Right ventricle myocardium superior (tissue), 1 donor: ENCODE measurements at places on chromosomes 11 and 22. TPM values are rescaled to one million over a fixed set of nuclear protein-coding genes. Genes with fewer than 3 reads are reported as not detected.

- no peak for DNase-seq
Measured at GRCh38 chr22:38453996-38454352, 1.0 kb downstream of the KCNJ4 start.

GRCh38 chr11:45805305-45806071, 539 bp downstream of the SLC35C1 start:
- peak; percentile 61 for DNase-seq

The HBE1 gene
- total RNA-seq: not detected

DNA sequence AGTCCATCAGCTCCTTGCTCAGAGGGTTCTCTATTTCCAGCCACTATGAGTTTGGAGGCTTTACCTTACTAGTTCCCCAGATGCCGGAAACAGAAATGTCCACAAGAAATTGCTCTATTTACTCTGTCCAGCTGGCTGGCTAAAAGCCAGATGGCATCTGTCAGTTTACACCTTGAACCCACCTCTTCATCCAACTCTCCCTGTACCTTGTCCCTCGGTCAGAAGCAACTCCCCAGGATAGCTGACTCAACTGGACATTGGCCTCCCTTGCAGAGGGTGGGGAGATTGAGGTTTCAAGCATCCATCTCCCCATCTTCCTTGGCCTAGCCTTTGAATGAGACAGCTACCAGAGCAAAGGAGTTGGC, 1.7 kb downstream of the C2CD2L start:
- no peak for DNase-seq

DNA sequence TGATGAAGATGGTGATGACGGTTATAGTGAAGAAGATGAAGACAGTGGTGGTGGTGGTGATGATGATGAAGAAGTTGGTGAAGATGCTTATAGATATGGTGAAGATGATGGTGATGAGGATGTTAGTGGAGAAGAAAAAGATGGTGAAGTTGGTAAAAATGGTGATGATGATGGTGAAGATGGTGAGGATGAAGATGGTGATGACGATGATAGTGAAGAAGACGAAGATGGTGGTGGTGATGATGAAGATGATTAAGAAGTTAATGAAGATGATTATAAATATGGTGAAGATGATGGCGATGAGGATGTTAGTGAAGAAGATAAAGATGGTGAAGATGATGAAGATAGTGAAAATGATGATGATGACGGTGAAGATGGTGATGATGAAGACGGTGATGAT, 25.2 kb upstream of the FGF3 start:
- DNase-seq: no peak

The RIBC2 gene
- total RNA-seq: not detected

The RIN1 gene
- total RNA-seq: 1.0 TPM

GRCh38 chr22:37801946-37802309, 5.8 kb upstream of the GCAT start:
- no peak for DNase-seq

- DNase-seq: no peak
Measured at GRCh38 chr11:112637876-112638275, 323.3 kb upstream of the NCAM1 start.

GRCh38 chr11:16745950-16746605, 7.6 kb downstream of the C11orf58 start:
- no peak for DNase-seq

- DNase-seq: no peak
Measured at GRCh38 chr11:9600166-9600565, 26.7 kb downstream of the WEE1 start.

- no peak for DNase-seq
Measured at GRCh38 chr11:69425444-69425843, 56.0 kb upstream of the LINC01488 start.

The CDC42BPG gene
- 0.35 TPM for total RNA-seq

DNA sequence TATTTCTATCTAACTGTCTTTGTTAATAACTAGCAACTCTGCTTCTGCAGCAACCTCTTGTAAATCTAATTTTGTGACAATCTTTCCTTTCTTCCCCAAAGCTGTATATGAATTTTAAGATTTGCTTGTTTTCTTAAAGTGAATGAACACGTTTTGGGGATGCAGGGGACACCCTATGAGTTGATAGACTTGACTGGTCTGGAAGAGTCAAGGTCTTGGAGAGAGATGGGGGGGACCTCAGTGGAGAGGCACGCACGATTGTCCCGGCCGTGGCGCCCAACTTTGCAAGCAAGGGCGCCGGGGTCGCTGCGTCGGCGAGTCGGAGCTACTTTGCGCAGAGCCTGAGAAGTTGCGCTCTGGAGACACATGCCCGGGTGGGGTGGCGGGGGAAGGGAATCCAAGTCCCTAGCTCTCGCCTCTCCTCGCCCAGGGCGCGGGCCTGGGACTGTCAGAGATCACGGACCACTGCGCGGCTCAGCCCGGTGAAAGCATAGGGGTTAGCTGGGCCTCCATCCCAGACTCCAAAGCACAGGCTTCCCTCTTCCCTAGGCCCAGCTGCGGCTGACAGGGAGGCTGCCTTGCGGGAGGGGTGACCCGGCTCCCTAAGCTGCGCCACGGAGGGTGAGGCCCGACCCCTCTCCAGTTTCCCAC, 854 bp downstream of the ABCC8 start:
- no peak for DNase-seq

- DNase-seq: no peak
Measured at GRCh38 chr22:17104336-17104935, 16.7 kb downstream of the TMEM121B start.

GRCh38 chr11:130413405-130414106, 14.9 kb downstream of the ADAMTS8 start:
- no peak for DNase-seq

The C11orf86 gene
- not detected for total RNA-seq

The TMEM191C gene
- total RNA-seq: 0.65 TPM

GRCh38 chr11:64297699-64298358, 2.3 kb upstream of the CATSPERZ start:
- DNase-seq: no peak

The ART5 gene
- 4.7 TPM for total RNA-seq

The STX3 gene
- total RNA-seq: 9.2 TPM

The TRIM22 gene
- 18.2 TPM for total RNA-seq

DNA sequence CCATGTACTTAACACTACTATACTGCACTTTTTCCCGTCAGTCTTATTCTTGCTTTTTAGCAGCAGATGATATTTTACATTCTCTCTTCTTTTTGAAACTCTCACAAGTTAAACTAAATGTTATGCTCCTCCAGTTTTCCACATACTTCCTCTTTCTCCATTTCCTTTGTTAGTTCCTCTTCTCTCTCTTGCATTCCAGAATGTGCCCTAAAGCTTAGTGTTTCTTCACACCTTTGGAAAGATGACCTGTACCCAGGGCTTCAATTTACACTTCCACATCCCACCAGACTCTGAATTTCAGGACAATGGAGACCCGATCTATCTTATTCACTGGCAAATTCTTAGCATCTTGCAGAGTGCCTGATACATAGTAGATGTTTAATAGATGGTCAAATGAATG, 51.8 kb downstream of the APIP start:
- no peak for DNase-seq

The PIWIL4 gene
- total RNA-seq: 0.78 TPM

The KRTAP5-9 gene
- total RNA-seq: not detected

DNA sequence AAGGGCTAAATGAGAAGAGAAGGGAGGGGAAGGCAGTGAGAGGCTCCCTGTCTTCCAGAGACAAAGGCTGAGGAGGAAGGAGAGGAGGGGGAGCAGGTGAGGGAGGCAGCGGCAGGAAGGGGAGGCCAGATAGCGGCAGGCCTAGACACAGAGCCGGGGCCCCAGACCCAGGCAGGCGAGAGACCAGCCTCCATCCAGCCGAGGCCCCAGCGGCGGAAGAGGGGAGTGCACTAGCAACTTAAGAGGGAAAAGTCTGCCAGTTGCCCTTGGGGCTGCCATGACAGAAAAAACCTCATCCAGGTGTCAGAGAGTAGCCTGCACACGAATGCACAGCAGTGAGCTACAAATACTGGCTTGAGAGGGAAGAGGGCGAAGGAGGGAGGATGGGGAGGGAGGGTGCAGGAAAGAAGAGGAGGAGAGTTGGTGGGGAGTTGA, 46.7 kb downstream of the IGLL1 start:
- DNase-seq: no peak

- DNase-seq: no peak
Measured at GRCh38 chr11:120914601-120915000, 109.3 kb upstream of the TBCEL start.

DNA sequence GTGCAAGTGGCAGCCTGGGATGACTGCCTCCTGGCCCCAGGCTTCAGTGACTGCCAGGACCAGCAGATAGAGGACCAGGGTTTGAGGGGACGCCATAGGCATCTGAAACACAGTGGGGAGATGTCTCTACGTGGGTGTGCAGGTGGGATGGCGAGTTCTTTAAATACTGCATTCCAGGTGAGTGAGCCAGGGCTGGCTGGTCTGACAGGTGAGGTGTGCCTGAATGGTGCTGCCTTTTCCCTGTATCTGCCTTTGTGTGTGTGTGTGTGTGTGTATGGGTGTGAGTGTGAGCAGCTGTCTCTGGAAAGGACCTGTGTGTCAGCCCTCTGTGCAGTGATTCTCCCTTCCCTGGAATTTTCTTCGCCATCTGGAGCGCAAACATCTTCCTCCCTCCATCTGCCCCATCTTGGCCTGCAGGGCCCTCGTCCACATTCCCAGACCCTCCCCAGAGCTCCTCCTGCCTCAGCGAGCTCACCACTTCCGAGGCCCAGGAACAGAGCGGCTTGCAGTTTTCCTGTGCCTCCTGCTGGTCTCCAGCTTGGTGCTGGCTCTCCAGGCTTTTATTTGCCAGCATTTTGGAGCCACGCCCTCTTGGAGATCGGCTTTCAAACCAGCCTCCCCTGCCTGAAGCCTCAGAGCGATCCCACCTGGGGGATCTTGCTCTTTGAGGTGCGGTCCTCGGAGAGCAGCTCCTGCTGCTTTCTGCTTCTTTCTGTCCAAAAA, at the start of gene GPHA2:
Gene GPHA2, minus strand, starts transcription at position 535 of the 723 bp plus-strand sequence. Its CDS starts 433 bp downstream, at position 102.
- DNase-seq: no peak

DNA sequence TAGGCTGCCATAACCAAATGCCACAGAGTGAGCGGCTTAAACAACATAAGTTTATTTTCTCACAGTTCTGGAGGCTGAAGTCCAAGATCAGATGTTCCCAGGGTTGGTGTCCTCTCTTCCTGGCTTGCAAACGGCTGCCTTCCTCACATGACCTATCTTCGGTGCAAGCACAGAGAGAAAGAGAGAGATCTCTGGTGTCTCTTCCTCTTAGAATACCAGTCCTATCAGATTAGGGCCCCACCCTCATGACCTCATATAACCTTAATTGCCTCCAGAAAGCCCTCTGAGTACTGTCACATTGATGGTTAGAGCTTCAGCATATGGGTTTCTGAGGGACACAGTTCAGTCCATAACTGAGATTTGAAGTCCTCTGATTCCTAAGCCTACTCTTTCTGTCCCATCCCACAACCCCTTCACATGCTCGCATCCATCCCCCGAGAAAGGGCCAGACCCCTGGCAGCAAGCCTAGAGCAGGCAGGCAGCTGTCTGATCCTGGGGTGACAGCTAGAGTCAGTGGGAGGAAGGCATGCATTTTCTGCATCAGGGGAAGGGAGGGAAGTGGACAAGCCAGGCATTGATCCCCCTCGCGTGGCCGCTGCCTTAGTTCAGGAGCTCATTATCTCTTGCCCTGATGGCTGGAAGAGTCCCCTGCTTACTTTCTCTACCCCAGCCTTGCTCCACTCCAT, 114.1 kb downstream of the FAR1 start:
- no peak for DNase-seq

- DNase-seq: peak; percentile 95
Measured at GRCh38 chr11:1559111-1559951, 12.7 kb downstream of the DUSP8 start.

- DNase-seq: no peak
Measured at GRCh38 chr11:27046956-27047355, 6.3 kb downstream of the BBOX1 start.

The MGAT3 gene
- 3.9 TPM for total RNA-seq

GRCh38 chr22:39496131-39496838, 5.8 kb upstream of the MIEF1 start:
- peak; percentile 84 for DNase-seq

The USP47 gene
- 49.0 TPM for total RNA-seq

DNA sequence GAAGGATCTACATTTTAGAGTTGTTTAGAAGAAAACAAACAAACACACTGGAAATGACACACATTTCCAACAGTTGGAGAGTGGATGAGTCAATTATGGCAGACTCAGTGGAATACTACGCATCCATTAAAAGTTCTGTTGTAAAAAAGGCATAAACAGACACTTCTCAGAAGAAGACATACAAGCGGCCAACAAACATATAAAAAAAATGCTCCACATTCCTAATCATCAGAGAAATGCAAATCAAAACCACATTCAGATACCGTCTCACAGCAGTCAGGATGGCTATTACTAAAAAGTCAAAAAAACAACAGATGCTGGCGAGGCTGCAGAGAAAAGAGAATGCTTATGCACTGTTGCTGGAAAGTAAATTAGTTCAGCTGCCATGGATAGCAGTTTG, 298.2 kb downstream of the DDX10 start:
- DNase-seq: no peak

The APOBEC3B gene
- 0.75 TPM for total RNA-seq

The OR5D13 gene
- not detected for total RNA-seq

DNA sequence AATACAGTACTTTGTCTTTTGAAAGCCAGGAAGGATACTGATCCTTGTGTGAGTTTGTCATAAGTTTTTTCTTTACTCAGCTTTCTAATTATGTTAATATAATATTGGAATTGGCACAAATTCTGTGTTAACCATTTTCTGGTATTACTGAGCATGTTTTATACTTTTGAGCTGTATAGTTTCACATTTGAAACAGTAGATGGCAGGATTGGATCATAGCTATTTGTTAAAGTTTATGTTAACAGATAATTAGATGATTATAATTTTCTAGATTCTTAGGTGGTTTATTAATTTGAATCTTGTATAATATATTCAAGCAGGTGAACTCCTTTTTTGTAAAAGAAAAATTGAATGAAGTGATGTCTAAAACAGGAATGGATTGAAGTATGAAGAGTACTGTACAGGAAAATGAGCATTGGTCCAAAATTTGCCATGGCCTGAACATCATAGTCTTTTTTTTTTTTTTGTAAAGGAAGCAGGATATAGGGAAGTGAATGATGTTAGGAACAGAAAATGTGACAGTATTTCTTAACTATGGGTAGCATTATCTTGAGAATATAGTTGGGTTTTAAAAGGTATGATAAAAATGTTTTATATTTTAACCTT, 102.0 kb downstream of the CYP2R1 start:
- DNase-seq: no peak

DNA sequence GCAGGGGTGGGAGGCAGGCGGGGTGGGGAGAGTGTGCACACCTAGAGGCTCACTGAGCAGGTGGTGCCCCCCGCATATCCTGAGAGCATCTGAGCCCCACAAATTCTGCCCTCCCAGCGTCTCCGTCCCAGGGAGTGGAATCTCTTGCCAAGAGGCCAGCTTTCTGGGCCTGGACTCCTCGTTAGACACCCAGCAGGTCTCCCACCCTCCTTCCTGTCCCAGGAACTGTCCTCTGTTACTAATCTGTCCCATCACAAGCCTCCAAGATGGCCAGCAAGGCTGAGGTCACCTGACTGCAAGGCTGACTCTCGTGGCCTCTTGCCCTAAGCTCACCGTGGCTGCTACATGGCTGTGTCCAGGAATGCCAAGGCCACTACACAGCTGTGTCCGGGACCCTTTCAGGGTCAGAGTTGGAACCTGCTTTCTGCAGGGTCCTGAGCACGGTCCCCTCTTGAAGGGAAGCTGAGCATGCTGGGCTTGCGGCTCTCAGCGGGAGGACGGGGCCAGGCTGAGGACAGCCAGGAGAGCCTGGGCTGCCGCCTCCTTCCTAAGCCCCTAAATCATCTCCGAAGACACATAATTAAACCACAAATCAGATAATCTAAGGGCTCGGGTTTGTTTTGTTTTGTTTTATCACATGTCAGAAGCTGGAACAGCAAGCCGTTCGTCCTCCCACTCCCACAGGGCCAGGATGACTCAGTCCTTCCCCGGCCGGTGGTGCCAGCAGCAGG, 1327.3 kb downstream of the TBC1D22A start:
- DNase-seq: peak; percentile 61

- DNase-seq: no peak
Measured at GRCh38 chr11:11636671-11637070, 14.9 kb upstream of the GALNT18 start.
